GM19239 (cell line): ENCODE measurements at places on chromosomes 1 and 21.
A peak's percentile ranks its signal among the peaks of the same experiment; 100 is the strongest.

DNA sequence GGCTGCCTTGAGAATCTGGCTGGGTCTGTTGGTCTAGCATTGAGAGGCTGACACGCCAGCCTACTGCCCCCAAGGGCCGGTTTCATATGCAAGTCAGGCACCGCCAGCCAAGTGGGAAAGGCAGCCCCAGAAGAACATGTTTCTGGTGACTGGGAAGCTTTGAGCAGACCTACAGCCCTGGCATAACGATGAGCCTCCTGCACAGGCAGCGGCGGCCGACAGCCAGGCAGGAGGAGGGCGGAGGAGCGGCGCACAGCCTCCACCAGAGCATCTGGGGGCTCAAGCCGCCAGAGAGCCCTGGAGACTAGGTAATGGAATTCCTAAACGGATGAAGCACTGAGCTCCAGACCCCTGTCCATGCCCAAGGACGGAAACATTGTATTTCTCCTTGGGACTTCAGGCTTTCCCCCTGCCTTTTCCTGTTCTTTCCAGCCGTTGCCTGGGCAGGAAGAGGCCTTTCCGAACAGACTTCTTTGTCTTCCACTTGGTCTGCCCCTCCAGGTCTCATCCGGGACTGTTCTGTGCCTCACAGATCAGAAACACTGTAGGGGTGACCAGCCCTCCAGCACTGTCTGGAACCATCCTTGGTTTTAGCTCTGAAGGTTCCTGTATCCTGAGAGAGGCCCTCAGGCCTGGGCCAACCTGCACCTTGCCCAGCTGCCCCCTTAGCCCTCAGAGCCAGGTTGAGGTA lies 59.5 kb downstream of the IRF2BP2 start:
- no peak for DNase-seq

GRCh38 chr1:159945483-159946241 lies at the start of gene IGSF9:
Gene IGSF9 (minus strand): TSS chr1:159945613. CDS start chr1:159943454, 2,159 bp downstream.
- DNase-seq = no peak

DNA sequence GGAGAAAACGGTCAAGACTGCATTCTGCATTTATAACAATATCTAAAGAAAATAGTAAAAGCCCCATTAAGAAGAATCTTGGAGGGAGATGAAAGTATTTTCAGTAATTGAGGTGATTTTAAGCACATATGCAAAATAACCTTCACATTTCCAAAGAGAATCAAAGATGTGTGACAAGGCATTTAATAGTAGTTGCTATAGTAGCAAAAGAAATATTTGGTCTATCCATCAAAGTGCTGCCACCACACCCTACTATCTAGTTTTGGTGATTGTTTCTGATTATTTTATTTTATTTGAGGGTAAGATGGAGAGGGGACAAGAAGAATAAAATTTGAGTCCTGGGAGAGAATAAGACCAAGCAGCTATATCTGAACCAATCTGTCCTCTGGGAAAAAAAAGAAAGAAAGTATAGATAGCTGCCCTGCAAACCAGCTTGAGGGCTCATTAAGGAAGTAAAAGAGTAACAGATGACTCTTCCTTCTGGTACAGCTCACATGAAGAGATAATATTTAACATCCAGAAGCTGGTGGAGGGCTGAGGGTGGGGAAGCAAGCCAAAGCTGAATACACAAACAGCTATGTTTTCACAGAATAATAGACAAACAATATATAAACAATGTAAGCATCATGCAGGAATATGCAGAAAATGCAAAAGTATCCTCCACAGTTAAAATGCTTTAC lies 47.2 kb upstream of the RASAL2 start:
- DNase-seq = no peak

DNA sequence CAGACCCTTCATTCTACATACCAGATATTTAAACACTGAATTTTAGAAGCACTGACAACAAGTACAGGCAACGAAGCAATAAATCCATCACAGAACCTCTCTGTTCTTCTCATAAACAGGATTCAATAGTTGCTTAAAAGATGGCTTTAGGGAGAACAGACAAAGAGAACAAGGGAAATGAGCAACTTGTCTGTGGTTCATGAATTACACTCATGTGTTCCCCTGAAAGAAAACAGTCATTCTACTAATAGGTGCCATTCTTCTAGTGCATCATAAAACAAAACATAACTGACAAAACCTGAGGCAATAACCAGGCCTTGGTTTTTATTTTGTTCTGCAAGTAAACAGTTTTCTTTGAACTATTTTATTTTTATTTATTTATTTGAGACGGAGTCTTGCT lies 6.8 kb downstream of the GNL2 start:
- no peak for DNase-seq

DNA sequence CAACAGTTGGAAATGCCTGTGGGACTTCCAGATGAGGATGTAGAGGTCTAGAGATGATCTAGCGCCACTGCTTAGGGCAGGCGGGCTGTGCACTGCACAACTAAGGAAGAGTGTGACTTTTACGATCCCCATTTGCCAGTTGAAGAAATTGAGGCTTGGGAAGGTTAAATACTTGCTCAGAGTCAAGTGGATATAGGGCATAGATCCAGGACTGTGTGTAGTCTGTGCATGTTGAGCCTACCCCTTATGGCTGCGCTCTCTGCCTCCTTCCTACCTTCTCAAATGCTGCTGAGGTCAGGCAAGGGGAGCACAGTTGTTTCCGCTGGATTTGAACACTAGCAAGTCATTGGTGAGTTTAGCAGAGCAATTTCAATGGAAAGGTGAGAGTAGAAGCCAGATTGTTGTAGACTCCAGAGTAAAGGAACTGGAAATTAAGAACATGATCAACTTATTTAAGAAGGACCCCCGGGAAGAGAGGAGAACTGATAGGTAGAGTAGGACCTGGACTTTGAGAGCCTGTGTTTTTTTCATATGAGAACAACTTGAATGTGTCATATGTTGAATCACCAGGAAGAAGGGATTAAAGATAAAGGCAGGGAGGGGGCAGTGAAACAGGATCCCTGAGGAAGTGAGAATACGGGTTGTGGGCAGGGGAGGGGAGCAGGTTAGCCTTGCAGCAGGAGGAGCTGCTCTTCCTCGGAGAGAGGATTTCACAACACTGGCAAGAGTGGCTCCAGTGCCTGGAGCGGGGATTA lies 2.7 kb downstream of the CAPN2 start:
- DNase-seq = no peak

DNA sequence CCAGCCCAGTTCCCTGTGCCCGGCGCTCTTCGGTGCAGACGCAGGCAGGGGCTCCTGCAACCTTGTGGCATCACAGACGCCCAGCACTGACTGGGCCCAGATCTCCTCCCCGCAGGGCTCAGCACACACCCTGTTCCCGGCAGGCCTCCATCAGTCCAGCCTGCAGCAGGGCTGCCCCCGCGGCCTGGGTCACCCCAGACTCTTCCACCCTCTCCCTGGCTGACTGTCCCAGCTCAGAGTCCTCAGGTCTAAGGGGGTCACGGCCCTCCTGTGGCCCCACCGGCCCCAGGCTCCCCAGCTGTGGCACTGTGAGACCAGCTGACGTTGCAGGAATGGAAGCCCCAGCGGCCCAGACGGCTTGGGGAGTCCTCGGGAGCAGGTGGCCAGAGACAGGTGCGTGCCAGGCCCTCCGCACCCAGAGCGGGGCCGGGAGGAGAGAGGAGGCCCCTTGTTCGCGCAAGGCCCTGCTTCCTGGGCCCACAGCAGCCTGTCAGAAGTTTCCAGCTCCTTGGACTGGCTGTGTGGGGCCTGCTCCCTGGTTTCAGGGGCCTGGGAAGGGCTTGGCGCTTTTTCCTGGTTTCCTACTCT lies 4.2 kb downstream of the B3GALT6 start:
- DNase-seq = no peak

DNA sequence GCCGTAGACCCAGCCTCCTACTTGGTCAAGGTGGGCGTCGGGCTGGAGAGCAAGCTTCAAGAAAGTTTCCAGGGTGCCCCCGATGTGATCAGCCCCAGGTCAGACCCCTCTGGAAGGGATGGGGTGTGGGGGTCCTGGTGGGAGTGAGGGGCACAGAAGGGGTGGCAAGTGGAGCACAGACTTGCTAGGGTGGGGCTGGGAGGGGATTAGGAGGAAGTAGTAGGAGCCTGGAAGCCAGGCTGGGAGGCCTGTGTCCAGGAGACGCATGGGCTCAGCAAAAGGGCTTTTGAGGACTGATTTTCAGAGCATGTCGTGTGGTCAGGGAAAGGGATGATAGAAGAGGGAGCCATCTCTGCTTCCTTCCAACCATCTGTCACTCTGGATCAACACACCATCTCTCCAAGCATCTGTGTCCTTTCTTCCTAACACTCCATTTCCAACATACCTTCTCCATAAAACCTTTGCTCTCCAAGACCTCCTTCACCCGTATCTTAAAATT lies 8.5 kb downstream of the TRIM46 start:
- no peak for DNase-seq

GRCh38 chr1:89987159-89987819 lies 7.6 kb upstream of the ZNF326 start:
- DNase-seq = peak; percentile 69

- DNase-seq = no peak
These were observed 68.9 kb downstream of the SLC5A9 start for GRCh38 chr1:48291421-48291820.

DNA sequence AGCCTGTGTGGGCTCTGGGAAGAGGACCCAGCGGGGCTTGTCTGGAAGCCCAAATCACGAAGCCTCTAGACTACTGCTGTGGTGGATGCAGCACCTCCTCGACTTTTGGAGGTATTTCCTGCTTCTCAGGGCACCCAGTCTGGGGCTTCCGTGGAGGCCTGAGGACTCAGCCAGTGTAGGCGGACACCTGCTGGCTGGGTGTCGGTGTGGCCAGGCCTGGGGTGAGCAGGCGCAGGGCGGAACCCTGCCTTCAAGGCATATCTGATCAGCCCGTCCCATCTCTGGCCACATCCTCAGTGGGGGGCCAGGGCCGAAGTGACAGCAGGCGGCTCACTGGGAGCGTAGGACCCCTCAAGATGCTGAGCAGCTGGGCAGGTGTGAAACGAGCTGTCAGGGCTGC lies 6.9 kb downstream of the PLCH2 start:
- DNase-seq = no peak

DNA sequence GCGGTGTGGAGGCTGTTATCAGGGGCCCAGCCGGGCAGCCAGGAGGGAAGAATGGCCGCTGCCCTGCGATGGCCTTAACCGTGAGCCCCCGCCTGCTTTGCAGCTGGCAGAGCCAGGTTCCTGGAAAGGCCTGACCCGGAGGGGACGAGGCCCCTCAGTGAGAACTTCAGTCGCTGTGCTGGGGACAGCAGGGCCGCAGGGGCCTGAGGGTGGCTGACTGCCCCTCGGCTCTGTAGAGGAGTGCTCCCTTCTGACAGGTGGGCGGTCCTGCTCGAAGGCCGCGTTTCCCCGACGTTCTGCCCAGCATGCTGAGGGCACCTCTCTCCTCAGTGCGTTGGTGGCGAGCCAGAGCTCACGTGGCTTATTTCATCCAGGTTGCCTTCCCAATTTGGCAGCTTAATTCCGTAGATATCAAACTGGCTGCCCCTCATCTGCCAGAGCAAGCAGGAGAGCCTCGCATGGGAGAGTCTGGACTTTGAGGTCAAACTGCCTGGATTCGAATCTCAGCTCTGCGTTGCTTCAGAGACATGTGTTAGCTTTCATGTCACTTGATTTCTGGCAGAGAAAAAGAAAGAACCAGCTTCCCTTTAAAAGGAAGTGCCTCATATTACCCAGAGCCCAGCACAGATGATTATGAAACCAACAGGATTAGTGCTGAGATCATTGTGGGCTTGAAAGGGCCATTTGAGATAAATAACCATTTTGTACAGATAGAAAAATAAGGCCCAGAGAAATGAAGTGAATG lies 239.8 kb downstream of the SDCCAG8 start:
- no peak for DNase-seq

DNA sequence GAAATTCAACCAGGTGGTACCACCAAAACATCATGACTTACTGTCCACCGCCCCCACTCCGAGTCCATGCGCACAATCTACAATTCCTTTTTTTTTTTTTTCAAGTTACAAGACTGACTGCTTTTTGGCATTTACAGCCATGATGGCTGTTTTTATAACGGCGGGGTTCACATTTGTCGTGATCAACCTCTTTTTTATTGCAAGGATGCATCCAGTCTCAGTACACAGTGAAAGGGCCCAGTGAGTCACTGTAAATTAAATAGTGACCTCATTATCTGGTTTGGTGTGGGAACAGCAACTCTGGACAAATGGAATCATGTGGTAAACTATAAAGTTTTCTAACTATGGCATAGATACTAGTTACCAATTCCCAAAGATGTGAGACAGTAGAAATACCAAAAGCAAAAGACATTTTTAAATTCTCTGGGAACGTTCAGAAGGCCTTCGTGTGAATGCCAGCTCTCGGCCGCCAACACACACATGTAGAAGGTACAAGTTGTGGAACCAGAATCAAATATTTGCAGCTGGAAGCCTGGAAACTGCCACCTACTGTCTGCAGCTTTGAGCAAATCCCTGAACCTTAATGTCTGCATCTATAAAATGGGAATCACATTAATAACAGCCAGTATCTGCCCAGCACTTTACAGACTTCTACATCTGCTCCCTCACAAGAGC lies 4.9 kb downstream of the GLIS1 start:
- no peak for DNase-seq

GRCh38 chr1:28258628-28259251 lies 578 bp upstream of the SESN2 start:
- DNase-seq = no peak

DNA sequence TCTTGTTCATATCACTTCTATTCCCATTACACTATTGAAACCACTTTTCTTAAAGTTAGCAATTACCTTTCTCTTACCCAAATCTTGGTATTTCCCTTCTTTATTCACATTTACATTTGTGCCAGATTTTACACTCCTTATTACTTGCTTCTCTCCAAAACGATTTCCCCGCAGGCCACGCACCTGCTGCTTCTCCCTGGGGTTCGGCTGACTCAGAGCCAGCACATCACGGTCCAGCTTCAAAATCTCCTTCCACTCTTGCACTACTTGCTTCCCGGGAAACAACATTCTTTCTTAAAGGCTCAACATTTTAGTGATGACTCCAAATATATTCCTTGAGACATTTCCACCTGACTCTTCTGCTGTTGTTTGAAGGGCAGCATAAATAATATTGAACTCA lies 20.7 kb downstream of the LHX9 start:
- no peak for DNase-seq

DNA sequence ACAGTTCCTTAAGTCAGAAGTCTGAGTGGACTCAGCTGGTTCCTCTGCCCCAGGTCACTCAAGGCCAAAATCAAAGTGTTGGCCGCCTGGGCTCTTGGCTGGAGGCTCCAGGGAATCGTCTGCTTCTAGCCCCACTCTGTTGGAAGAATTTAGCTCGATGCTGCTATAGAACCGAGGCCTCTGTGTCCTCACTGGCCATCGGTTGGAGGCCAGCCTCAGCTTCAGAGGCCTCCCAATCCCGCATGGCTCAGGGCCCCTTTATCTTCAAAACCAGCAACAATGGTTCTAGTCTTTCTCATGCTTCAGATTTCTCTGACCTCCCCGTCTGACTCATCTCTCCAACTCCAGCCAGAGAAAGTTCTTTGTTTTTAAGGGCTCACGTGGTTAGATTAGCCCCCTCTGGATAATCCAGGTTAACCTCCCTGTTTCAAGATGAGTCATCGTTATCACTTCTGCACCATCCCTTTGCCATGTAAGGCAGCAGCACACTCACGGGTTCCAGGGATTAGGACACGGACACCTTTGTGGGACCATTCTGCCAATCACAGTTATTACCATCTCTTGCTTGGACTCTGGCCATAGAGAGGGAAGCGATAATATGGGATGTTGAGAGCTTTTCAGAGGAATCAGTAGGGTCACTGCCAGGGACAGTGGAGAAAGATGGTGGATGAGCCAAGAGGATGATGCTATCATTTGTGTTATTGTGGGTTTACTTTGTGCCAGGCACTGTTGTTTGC lies 13.6 kb downstream of the FHAD1 start:
- DNase-seq = no peak

- DNase-seq = no peak
These were observed 69.1 kb upstream of the TINAGL1 start for GRCh38 chr1:31507221-31507620.

- no peak for DNase-seq
These were observed 17.1 kb upstream of the ESRRG start for GRCh38 chr1:216740331-216740730.
